ENCODE measurements at places on chromosomes 13 and 19.

DNA sequence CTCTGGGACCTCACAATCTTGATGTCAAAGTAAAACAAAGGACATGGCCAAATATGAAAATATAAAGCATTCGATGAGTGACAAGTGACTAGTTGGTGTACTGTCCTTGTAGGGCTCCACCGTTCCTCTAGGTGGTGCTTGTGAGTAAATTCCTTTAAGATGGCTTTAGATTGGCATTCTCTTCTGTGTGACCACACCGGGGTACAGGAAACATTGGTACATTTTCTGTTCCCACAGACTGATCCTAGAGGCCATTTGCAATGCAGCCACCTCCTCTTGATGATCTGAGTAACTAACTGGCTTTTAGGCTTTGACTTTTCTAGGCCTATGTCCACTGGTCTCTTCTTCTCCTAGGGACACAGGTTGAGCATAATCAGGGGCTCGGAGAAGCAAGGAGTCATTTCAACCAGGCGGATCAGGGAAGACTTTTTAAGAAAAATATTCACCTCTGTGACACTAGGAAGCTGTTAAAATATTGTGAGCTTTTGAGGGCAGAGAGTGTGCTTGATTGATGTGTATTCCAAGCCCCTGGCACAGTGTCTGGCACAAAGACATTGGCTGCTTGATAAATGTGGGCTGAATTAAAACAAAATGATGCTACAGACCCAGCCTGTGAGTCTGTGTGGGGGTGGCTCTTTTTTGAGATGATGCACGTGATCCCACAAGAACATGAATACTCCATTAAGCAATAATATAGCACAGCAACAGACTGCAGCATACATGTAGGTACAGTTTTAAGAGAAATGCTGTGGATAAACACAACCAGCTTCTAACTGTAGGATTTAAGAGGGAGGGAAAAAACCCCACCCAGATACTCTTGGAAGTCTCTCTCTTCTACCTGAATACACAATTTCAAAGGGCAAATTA, 21.0 kb downstream of the EPSTI1 start:
- no peak for DNase-seq

GRCh38 chr13:112184851-112185371, 118.0 kb downstream of the SOX1 start:
- no peak for DNase-seq

DNA sequence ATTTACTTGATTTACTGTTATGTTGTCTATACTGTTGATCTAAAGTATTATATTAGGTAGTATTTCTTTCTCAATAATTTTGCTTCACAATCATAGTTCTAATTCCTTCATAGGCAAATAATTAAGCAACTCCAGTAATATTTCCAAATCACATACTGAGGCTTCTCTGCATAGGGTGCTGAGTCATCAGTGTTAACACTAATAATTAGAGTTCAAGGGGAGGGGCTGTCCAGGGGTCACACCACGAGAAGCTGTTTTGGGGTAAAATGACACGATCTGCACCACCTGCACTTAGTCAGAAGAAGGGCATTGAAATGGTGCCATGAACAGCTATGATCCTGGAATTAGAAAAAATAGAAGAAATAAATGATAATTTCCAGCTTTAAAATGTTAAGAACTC, 1230.9 kb upstream of the SLC10A2 start:
- DNase-seq = no peak

- DNase-seq = no peak
Observed at GRCh38 chr13:47408546-47409319, 511.9 kb upstream of the HTR2A start.

DNA sequence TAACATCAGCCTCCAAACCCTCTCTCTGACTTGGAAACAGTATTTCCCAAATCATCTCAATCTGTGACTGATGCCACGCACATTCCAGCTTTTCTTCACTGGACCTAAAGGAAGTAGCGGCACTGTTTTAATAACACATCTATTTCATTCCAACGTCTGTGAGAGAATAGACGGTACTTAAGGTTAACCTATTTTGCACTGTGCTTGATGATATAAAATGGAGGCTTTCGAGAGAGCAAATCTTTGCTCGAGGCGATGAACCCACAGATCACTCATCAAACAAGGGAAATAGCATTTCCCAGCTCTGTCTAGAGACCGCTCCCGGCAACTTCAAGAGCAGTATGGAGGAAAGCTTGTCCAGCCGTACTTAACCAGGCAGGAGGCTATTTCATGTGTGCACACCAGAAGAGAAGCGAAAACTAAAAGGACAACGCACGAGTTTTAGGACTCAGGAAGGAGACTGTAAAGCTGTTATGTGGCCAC, 2.9 kb downstream of the UBL3 start:
- no peak for DNase-seq

DNA sequence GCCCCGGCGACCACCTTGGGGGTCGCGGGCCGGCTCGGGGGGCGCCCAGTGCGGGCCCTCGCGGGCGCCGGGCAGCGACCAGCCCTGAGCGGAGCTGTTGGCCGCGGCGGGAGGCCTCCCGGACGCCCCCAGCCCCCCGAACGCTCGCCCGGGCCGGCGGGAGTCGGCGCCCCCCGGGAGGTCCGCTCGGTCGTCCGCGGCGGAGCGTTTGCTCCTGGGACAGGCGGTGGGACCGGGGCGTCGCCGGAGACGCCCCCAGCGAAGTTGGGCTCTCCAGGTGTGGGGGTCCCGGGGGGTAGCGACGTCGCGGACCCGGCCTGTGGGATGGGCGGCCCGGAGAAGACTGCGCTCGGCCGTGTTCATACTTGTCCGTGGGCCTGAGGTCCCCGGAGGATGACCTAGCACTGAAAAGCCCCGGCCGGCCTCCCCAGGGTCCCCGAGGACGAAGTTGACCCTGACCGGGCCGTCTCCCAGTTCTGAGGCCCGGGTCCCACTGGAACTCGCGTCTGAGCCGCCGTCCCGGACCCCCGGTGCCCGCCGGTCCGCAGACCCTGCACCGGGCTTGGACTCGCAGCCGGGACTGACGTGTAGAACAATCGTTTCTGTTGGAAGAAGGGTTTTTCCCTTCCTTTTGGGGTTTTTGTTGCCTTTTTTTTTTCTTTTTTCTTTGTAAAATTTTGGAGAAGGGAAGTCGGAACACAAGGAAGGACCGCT, 729 bp downstream of the STK11 start:
- no peak for DNase-seq

- no peak for DNase-seq
Observed at GRCh38 chr13:41468631-41469030, 11.3 kb downstream of the RGCC start.

DNA sequence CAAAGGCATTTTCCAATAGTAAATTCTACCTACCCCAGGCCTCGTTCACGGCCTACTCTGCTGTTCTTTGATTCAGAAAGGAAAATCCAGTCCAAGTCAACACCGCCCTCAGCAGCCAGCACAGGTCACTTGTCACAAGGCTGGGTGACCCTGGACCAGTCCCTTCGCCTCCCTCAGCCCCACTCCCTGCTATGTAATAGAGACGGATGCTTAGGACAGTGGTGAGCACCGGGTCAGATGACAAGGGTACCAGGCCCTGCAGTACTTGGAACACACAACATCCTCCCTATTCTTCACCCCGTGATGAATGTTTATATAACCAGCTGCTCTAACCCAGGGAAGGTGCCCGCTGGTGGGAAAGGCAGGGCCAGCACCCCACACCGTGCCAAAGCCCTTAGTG, 14.3 kb downstream of the LATS2 start:
- no peak for DNase-seq

DNA sequence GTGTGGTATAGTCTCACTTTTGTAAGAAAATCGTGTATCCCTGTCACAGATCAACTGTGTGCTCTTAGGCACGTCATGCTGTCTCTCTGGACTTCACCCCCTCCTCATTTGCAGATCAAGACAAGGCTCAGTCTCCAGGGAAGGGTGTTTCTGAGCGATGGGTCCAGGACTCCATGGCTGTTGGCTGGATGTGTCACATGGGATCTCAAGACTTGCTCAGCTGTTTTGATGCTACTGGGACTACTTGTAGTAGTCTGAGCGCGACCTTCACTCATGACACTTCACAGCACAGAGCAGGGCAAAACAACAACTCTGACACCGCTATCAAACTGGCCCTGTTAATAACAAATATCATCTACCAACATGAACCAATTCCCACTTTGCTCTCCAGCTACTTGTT, 36.2 kb downstream of the SMAD9 start:
- no peak for DNase-seq

DNA sequence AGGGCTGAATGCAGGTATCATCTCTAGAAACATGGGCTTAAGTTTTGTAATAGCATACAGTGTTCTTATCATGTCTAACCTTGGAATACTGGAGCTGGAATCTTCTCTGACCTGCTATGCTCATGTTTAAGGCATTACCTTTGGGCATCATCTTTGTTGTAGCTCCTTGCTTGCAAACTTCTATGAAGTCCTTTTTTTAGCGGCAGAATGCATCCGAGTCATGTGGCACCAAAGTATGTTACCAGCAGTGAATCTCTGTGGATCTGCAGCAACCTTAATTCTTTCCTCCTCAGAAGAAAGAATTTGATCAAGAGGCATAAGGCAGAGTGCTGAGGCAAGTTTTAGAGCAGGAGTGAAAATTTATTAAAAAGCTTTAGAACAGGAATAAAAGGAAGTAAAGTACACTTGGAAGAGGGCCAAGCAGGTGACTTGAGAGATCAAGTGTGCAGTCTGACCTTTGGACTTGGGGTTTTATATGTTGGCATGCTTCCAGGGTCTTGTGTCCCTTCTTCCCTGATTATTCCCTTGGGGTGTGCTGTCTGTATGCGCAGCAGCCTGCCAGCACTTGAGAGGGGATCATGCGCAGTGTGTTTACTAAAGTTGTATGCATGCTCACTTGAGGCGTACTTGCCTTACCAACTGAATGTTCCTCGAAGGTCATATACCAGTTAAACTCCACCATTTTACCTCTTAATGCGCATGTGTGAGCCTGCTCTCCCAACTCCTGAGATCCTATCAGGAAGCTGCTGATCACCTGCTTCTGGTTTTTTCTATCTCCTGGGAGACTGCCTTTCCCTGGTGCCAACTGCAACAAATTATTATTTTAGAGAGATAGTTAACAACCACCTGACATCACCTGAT, 115.5 kb downstream of the LACC1 start:
- no peak for DNase-seq

DNA sequence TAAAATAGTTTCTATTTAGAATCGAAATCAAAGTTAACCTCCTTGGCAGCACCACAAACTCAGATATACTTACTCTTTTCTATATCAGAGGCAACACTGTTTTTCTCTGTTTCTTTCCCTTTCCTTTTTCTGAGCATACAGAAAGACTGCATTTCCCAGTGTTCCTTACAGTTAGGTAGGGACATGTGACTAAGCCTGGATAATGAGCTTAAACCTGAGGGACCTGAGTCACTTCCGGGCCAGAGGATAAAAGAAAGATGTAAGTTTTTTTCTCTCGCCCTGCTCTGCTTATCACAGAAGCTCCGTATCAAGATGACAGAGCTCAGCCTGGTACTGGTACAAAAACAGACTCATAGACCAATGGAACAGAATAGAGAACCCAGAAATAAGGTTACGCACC, 531.9 kb downstream of the KLF12 start:
- DNase-seq = no peak

- no peak for DNase-seq
Observed at GRCh38 chr13:95298971-95299621, 2.2 kb downstream of the ABCC4 start.

GRCh38 chr19:29482855-29483640, 42.7 kb upstream of the VSTM2B start:
- no peak for DNase-seq

DNA sequence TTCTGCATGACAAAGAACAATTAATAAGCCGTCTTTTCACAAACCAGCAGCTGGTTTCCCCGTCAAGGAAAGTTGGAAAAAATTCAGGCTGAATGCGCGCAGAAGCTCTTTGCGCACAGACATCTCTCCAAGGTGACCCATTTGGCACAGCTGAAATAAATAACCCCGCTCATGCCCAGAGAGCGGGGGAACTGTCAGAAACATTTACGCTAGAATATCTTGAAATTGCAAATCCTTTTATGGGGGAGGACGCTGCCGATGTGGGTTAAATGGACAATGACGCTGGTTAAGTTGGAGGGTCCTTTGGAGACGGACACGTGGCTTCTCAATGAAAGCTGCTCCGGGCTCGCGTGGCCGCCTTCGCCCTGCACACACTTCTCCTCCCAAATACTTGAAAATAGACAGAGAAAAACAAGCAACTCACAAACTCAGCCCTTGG, 30.6 kb downstream of the GSX1 start:
- DNase-seq = no peak

GRCh38 chr13:50712881-50713280, 130.6 kb downstream of the DLEU7 start:
- no peak for DNase-seq

- DNase-seq = no peak
Observed at GRCh38 chr13:99042521-99043250, 64.8 kb upstream of the DOCK9 start.

DNA sequence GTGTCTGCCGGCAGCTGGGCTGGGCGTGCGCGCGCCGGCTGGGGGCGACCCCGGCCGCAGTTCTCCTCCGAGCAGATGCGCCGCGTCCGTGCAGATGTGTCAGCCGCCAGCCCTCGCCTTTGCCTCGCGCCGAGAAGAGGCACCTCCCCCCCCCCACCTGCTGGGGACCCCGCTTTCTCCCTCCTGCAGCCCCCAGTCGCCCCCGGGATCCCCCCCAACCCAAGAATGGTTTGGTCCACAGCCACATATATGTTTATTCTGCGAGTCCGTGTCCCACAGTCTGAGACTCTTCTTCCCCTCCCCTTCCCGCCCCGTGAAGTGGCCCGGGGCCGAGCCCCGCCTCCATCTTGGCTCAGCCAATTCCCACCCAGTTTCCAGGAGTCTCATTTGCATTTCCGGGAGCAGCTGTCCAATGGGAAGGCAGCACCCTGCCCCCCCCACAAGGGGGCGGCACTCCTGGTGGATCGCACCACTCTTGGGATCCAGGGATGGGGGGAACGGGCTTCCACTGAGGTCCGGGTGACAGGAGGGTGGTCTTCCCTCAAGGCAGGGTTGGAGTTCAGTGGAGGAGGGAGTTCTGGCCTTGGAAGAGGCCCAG, 8.6 kb downstream of the ISOC2 start:
- no peak for DNase-seq

DNA sequence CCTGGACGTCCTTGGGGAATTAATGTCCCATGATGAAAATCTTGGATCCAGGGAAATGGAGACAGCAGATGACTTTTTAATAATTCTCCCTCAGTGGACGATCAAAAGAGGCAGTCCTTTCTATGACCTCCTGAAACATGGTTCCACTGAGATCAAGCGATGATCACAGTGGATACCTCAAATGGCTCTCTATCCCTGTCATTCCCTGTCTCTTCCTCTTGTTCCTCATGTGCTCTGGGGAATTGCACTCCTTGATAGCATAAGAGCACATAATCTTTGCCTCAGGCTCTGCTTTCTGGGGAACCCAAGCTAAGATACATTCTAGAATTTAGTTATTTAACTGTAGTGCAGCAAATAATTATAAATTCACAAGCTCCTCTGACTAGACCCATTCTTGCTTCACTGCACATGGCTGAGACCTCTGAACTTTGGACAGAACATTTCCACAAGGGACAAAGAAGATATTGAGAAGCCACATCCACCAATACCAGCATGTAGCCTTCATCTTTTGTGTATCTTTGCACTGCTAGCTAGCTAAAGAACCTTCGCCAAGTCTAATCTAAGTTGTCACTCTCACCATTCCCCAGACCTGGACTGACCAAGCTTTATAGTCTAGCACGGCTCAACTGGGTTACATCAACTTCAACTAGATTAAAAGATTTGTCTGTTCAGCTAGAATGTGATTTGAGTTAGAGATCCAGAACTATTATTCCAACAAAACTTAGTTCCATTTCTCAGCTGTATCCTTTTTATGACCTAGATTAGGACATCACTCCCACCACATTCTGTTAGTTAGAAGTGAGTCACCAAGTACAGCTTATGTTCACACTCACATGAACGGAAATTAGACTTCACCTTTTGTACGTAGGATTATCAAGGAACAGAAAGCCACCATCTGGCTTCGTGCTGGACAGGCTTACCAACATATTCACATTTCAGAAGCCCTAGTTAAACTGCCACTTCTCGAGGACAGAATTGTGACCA, 142.7 kb downstream of the SUCLA2 start:
- no peak for DNase-seq

Measured in NCI-H510A (cell line).